ENCODE measurements at places on chromosomes 6 and 20. TPM values are rescaled to one million over a fixed set of nuclear protein-coding genes. Genes with fewer than 3 reads are reported as not detected.

The COL21A1 gene
- total RNA-seq = 3.3 TPM

The TP53TG5 gene
- not detected for total RNA-seq

The SLC26A8 gene
- not detected for total RNA-seq

The PRKN gene
- 9.3 TPM for total RNA-seq

The OXT gene
- 0.46 TPM for total RNA-seq

The TRIM31 gene
- 3.1 TPM for total RNA-seq

The MPIG6B gene
- total RNA-seq = 0.37 TPM

The XPO5 gene
- total RNA-seq = 31.6 TPM

The FKBP1C gene
- total RNA-seq = 1.1 TPM

The ANKS1A gene
- total RNA-seq = 43.2 TPM

DNA sequence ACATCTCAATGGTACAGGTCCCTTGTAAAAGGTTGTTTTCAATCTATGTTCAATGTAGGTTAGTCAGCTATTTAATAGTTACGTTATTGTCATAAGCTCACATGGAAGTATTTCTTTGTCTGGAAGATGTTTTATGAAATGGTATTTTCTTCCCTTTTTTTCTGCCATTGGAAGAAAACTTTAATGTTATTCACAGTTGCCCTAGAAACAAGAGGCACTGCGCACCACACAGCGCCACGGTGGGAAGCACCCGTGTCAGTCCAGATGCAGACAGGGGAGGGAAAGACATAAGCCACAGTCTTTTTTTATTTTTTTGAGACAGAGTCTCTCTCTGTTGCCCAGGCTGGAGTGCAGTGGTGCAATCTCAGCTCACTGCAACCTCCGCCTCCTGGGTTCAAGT is 82.1 kb downstream of the GCNT2 start:
- DNase-seq = no peak

DNA sequence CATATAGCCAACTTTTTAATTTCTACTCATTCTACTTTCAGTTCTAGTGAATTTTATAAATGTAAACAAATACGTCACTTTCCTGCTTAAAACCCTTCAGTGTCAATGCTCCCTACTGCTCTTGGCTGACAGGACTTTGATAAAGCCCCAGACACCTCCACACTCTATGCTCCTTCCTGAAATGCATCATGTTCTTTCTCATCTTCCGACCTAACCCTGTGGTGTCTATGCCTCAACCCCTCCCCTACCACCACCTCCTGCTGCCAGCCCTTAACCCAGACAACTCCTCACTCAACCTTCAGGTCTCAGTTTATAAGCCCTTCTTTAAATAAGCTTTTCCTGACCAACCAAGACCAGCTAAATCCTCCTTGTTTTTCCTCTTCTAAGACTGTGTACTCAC is 19.1 kb downstream of the TLDC2 start:
- DNase-seq = no peak

GRCh38 chr20:49579195-49579594 is 11.3 kb upstream of the PTGIS start:
- DNase-seq = no peak

- no peak for DNase-seq
Measured at GRCh38 chr6:14510038-14510437, 392.5 kb downstream of the CD83 start.

DNA sequence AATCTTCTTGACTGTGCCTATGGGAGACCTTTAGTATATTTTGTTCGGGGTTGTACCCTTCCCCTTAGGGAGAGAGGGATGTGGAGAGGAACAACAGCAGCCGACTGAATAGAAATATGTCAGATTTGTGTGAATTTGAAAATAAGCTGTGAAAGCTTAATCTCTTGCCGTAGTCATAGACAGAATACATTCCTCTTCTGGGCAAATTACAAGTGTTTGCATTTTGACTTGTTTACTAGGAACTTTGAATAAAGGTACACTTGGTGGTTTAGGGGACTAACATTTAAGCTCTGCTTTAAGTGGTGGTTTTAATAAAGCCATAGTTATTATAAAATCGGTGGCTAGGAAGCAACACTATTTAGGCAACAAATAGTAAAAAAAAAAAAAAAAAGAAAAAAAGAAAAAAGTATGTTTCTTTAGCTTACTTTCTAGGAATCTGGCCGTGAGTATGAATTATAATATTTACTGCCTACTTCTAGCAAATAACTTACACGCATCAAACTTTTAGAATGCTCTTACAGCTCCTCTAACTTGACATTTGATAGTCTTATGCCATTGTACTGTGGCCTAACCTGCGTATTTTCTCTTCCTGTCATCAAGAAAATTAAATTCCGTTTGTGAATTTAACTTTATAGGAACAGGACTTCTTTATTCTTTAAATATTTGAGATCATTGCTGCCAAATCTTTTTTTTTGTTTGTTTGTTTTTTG is 65.1 kb downstream of the ZBTB2 start:
- DNase-seq = no peak

- DNase-seq = no peak
Measured at GRCh38 chr6:4804095-4804494, 27.9 kb downstream of the CDYL start.

DNA sequence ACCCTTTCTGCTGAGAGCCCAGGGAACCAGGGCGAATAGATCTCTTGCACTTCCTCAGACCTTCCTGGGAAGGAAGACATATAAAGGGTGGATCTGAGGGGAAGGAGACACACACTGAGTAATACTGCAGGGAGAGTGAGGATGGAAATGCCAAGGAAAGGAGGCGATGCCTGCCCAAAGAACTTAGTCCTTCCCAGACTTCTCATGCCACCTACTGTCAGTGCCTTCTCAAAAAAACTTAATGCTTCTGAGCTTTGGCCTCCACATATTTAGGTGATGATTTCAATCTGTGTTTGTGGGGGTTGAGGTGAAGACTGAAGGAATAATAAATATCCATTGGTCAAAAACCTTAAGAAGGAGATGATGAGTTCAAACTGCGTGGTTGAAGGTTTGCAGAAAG is 9.7 kb downstream of the BTN3A1 start:
- no peak for DNase-seq

- DNase-seq = peak; percentile 92
Measured at GRCh38 chr20:63740627-63741353, 1.2 kb downstream of the SLC2A4RG start.

- DNase-seq = no peak
Measured at GRCh38 chr6:119184008-119184648, 105.7 kb upstream of the FAM184A start.

DNA sequence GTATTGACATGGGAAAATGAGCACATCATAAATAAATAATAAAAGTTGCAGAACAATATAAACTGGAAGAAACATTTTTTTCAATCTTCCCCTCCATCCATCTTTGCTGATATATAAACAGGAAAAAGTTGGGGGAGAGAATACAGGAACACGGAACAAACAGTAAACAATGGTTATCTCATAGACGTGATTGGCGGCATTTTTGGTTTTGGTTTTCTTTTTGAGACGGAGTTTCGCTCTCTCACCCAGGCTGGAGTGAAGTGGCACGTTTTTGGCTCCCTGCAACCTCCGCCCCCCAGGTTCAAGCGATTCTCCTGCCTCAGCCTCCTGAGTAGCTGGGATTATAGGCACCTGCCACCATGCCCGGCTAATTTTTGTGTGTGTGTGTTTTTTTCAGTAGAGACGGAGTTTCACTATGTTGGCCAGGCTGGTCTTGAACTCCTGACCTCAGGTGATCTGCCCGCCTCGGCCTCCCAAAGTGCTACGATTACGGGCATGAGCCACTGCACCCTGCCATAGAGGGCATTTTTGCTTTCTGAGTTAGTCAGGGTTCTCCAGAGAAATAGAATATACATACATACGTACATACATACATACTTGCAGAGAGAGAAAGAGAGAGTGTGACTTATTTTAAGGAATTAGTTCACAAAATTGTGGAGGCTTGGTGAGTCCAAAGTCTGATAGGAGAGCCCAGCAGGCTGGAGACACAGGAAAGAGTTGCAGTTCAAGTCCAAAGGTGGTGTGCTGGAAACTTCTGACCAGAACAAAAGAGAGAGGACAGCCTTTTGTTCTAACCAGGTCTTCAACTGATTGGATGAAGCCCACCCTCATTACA is 22.6 kb downstream of the GNL1 start:
- no peak for DNase-seq

- DNase-seq = no peak
Measured at GRCh38 chr6:13302291-13302690, 26.0 kb downstream of the TBC1D7 start.

- no peak for DNase-seq
Measured at GRCh38 chr20:50385733-50386640, 124.2 kb upstream of the PTPN1 start.

- no peak for DNase-seq
Measured at GRCh38 chr20:7723284-7723683, 217.0 kb downstream of the HAO1 start.

DNA sequence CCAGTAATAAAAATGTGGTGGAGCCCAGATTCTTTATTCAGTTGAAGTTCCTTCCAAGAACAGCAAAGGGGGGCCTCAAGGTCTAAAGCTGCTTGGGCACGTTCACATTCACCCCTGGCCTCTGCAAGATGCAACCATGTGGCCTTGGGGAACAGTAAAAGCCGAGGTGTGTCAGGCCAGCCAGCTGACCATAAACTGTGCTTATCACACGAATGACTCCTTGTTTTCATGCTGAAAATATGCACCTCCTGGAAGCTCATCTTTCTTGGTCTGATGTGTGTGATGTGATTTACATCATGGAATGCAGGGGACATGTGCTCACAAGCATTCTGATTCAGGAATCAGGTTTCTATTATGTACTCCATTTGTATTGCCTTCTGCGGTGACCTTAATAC is 211.6 kb upstream of the MARCKS start:
- DNase-seq = no peak

DNA sequence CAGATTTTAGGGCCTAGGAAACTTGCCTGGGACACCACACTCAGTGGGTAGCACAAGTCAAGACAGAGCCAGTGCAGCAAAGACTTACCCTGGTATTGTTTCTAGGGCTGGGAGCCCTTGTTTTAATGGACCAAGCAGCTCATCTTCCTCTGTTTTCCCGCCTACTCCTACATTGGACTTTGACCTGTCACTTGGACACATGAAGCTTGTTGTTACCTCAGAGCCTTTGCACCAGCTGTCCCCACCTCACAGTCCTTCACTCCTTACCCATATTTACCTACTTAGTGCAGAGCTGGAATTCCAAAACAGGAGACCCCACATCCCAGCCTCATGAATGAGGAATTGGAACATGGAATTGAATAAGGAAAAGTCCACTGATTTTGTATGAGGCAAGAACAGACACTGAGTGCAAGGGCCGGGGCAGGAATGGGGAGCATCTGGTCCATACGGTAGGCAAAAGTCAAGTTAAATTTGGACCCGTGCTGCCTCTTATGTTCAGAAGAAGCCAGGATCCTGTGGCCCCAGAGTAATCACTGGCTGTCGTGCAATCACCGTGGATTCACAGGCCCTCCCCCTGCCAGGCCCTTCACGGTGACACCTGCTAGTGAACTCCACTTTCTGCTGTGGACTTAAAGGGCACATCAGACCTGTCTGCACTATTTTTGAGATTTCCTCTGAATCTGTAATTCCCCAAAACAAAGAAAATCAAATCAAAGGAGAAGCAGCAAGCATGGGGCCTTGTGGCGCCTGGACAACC is 236.9 kb upstream of the PMEPA1 start:
- peak; percentile 42 for DNase-seq

DNA sequence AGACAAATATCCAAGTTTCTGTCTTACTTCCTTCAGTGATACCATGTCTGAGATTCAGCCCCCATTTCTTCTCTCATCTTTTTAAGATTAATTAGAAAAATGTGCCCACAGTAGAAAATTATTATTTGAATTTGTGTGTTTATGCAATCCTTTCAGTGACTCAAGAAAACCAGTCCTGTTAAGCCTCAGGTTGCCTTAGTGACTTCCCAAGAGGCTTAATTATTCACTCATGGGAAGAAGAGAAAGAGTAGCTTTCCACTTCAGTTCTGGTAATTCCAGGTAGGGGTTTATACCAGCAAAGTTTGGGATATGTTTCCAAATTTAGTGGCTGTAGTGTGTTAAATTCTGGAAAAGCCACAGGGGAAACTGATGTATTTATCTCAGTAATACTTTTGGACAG is 149.1 kb downstream of the RIMS1 start:
- DNase-seq = no peak

- no peak for DNase-seq
Measured at GRCh38 chr6:123794190-123794589, 9.5 kb upstream of the NKAIN2 start.

- DNase-seq = no peak
Measured at GRCh38 chr20:57499676-57500075, 25.3 kb downstream of the CTCFL start.

DNA sequence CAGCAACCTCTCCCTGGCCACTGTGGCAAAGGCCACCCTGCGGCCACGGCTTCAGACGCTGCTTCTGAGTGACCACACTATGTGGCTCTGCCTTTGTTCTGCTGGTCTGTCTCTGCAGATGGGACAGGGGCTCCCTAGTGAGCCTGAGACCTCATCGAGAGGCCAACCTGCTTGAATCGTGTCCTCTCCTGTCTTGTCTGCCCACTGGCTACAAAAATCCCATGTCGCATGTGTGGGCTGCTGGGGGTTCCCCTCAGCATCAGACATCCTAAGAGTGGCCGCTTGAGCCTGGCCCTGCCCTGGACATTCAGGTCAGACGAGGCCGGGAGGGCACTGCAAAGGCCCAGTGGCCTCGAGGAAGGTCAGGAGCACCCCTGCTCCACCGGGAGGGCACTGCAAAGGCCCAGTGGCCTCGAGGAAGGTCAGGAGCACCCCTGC is 222.9 kb downstream of the DLL1 start:
- DNase-seq = no peak

DNA sequence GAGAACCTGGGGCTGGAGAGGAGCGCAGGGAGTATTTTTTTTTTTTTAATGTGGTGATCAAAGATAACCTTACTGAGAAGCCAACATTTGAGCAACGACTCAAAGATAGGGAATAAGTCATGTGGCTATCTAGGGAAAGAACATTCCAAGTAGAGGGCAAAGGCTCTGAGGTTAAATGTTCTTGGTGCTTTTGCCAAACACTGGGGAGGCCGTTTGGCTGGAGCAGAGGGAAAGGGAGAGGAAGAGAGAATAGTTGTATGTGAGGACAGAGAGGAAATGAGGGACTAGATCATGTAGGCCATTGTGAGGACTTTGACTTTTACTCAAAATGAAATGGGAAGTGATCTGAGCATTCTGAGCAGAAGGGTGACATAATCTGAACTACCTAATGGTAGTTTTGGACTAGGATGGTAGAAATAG is 27.8 kb downstream of the ACSS2 start:
- peak; percentile 43 for DNase-seq

GRCh38 chr6:165231177-165231576 is 78.2 kb downstream of the C6orf118 start:
- DNase-seq = no peak

DNA sequence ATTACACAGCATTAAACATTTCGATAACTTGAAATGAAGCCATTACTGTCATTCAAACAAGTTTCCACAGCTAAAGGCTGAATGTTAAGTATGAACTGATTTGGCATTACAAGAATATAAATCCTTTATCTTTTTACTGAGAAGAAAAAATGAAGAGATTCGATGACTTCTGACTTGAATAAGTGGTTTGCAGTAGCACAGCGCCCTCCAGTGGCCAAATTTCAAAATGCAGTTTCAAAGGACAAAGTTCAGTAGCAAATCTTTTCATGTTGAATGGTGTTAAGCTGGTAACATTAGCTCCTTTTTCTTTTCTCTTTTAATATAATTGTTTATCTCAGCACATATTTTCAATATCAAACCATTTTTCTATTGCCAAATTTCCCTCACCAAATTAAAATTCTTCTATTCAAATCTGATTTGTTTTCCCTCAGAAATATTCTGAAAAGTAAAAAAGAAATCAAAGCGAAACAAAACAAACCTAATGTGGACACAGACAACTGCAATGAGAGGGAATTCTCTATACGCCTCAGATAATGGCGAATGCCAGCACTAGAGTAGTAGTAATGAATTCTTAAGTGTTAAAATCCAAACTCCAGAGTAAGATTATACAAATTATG is 145.7 kb downstream of the BTBD9 start:
- peak; percentile 86 for DNase-seq

GRCh38 chr6:156131221-156131903 is 645.8 kb upstream of the ARID1B start:
- no peak for DNase-seq
